ENCODE measurements at places on chromosomes 3 and 15.

DNA sequence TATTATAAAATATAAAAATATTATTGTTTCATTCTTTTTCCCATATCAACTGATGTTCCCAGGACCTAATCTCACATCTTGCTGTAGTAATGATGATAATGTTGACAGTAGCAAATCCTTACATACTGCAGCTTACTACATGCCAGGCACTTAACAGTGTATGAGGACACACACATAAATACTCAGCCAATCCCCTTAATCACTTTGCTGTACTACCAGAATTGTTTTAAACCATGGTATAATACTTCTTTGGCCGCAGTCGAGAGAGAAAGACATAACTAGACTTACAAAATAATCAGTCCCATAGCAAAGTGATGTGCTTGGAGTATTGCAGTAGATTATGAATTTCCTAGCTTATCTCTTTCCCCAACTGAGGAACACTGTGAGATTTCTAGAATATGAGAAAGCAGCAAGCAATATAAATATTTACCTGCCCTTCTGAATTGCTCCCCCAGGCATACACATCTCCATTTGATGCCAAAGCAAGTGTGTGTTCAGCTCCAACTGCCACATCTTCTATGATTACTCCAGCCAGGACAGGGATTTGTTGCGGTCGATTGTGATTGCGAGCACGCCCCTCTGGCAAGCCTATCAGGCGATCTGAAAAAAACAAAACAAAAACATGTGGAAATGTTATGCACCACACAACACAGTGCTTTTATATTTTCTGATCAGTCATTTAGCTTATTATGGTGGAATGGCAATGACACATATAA, 33.0 kb downstream of the FBXL22 start:
- no peak for DNase-seq

- peak; percentile 79 for DNase-seq
These were observed 121.6 kb downstream of the UBE2E2 start for GRCh38 chr3:23324745-23325144.

GRCh38 chr3:101851850-101852714, 2.8 kb downstream of the NFKBIZ start:
- no peak for DNase-seq

DNA sequence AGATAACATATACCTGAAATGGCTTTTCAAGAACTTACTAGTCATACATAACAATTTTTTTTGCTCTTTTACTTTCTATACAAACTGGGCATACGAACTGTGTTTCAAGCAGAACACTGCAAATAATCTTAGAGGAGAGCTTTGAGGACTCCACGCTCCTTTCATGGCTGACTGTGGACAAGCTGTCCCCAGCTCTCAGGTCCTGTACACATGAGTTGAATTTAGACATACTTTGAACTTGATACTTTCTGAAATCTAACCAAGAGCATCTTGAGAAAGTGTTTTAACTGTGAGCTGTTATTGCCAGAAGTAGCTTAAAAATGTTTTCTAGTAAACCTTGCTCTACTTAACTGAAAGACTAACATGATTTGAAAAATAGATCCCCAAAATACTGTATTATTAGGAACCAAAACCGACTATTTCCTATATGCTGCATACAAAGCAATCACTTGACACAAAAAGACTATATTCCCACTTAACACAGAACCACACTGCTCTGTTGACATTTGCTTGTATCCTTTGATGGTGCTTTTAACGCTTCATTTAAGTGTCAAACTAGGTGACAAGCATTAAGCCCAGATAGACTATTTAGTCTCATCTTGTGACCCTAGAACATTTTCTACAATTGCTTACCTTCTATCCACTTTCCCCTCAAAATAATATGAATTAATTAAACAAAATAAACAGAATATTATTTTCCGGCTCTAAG, 755.8 kb downstream of the ROBO1 start:
- no peak for DNase-seq
